NCI-H2227 treated with DMSO at 0.1 percent for 48 hours (cell line): ENCODE measurements at places on chromosomes 2 and 18.

- no peak for DNase-seq
Measured at GRCh38 chr2:127630096-127630863, 15.7 kb upstream of the GPR17 start.

DNA sequence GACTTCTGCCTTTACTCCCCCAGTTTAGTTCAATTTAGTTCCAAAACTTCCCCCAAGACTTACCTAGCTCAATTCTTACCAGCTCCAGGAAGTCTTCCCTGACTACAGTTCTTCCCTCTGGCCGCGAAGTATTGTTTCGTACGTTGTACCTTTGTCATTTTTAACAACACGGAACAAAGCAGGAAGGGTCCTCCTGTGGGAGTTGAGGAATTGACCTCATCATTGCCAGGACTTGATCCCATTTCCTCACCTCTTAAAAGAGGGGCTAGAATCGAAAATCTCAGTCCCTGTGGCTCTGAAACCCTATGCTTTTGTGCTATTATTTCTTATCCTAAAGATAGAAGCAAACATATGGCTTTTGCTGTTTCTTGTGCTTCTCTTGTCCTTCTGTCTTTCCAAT, 187.1 kb downstream of the MYO3B start:
- DNase-seq = no peak

DNA sequence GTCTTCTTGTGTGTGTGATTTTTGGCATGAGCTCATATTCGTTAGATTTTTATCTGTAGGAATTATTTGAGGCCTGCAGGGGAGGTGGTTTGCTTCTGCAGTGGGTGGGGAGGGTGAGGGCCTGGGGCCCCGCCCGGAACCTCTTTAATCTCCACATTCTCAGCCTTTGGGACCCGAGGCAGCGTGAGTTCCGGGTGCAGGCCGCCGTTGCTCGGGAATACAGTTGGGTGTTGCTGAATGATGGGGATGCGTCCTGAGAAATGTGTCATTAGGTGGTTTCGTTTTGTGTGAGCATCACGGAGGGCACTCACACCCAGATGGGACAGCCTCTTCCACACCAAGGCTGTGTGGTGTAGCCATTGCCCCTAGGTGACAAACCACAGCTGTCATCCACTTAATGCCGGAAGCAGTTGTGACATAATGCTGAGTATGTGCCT, 13.7 kb upstream of the GAL3ST2 start:
- DNase-seq = no peak

DNA sequence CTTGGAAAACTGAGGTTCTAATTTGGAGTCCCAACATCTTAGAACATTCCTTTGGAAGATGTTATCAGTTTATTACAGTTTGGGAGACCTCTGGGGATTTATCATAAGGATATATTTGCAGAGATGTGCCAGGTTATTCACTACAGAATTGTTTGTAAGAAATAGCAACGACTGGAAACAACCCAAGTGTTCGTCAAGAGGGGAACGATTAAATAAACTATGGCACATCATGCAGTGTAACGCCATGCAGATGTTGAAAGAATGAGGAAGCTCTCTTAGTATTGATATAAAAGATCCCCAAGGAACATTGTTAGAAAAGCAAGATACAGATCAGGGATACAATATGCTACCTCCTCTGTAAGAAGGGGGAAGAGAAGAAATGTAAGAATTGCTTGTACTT, 210.6 kb downstream of the TMEM247 start:
- no peak for DNase-seq

DNA sequence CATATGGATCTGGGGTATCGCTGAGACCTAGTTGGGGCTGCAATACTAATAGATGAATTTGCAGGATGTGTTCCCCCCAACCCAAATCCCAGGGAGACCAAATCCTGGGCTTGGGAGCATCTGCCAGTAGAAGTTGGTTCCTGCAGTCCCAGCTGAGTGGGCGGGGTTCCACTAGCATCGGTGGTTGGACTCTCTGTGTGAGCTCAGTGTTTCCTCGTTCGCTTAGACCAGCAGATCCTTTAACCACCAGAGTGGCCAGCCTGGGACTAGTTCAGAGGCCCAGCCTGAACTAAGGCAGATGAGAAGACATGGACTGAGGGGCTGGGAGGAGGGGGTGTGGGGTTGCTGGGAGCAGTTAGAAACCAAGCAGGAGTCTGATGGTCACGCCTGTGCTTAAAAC, 40.7 kb downstream of the PCARE start:
- DNase-seq = no peak

DNA sequence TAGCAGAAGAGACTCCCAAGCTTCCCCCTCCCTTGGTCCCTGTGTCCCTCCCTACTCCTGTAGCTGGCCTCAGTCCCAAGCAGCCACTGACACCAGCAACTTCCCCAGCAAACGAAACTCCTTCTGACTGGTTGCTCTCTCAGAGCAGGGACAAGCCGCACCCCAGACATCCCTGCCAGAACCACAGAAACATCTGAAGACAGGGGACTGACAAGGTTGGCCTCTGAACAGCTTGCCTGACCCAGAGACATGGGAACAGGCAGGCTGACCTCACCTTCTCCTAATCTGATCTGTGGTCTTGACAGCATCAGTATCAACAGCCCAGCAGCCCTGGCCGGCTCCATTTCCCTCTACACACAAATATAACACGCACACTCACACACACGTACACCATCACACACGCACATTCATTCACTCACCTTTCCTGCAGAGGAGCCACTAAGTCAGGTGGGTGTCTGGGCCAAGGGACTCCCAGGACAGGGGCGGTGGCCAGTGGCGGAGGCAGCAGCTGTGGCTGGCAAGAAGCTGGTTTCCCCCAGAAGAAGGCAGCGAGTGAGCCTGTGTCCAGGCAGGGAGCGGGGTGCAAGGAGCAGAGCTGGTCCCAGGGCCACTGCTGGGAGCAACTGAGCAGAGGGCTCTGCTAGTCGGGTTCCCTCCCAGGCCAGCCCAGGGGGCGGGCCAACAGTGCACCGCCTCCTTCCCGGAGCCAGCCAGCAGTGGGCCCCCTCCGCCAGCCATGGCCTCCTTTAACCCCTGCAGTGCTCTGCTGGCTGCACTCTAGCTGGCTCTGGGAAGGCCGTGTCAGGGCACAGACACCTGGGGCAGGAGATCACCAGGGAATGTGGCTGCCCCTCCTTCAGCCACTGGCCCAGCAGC, 59.1 kb downstream of the TNS1 start:
- peak; percentile 64 for DNase-seq

DNA sequence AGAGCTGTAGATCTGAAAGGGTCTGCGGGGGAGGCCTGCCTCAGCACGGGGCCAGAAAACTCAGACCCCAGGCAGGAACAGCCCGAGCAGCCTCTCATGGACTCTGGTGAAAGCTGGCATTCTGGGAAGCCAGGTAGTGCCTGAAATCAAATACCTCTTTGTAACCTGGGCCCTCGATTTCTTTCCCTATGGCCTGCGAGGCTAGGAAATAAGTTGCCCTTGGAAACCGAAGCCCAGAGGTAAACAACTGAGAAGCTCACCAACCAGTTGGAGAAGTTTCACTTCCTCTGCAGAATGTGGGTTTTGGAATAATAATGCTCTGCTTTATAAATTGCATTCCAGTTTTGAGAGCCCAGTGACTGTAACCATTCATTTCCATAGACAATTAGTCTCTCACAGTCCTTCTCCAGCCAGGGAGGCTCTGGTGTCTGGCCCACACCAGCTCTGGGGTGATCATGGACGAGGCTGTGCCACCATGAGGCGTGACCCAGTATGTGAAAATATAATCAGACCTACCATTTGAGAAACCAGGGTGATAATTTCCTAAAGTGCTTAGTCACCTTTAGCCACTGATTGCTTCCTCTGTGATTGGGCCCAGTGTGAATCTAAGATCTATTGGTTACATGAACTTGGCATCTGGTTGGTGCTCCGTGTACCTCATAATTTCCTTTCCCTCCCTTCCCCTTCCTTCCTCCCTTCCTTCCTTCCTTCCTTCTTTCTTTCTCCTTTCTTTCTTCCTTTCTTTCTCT, 133.1 kb upstream of the PELI1 start:
- no peak for DNase-seq

DNA sequence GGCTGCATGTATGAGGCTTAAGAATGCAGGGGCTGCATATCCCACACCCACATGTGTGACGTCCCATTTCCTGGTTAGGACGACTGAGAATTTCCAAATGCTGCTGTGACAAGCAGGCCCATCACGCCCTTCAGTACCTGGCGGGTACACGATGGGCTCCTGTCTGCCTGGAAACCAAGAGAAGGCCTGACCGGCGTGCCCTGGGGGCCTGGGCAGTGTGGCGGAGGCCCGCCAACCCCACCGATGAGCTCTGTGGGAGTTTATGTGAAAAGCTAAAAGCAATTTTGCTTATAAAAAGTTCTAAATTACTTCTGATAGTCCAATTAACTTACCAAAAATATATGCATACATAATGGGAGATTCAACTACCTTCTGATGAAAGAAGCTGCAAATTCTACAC, 837.3 kb downstream of the GALR1 start:
- DNase-seq = no peak
